ENCODE measurements at places on chromosomes 2 and 18.
A peak's percentile ranks its signal among the peaks of the same experiment; 100 is the strongest.

DNA sequence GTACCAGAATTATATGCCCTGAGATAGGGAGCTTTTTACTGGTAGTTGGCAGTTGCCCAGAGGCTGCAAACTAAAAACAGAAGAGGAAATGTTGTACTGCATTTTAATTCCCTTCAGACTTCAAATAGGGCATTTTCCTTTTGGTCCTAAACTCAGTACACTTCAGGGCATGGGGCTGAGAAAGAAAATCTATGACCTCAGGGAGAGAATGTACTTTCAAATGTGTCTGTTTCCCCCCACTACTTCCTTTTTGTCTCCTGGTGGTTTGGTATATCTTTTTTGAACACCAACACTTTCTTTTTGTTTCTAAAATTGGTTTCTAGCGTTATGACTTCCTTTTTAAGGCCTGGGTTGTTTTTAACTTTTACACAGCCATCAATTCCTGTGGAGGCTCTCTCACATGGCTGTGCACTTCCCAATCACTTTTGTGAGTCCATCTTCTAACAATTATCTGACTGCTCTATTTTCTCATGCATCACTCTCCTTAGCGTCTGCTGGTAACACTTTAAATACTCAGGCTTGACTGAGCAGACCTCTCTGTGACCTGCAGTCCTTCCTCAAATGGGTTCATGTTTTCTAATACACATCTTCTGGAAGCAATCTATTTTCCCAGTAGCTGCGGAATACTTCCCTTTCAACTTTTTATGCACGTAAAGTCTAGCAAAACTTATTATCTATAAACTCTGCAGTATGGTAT lies 596.0 kb downstream of the LRP1B start:
- no peak for DNase-seq

DNA sequence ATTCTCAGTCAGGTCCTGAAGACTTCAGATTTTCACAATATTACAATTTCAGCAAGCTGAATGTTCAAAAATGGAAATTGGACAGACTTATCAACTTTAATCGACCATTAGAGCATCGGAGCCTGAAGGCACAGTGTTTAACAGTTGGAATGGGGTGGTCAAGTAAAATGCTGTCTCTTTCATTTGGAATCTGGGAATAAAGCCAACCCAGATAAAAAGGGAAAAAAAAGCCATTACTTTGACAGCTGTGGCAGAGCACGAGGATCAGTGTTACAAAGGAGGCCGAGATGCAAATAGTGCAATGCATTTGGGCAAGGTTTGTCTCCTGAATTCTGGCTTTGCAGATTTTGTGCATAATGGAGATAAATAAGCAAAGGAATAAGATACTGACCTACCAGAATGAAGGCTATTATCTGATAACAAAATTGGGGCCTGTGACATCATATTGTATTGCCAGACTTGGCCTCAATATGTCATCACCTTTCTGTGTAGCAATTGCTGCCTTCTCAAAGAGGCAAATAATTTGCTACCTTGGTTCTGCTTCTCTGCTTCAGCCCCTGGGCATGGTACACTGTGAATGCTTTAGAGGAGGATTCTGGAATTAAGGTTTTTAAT lies 277.5 kb upstream of the KLHL29 start:
- DNase-seq: no peak

GRCh38 chr2:226746196-226746800 lies 53.3 kb downstream of the IRS1 start:
- no peak for DNase-seq

DNA sequence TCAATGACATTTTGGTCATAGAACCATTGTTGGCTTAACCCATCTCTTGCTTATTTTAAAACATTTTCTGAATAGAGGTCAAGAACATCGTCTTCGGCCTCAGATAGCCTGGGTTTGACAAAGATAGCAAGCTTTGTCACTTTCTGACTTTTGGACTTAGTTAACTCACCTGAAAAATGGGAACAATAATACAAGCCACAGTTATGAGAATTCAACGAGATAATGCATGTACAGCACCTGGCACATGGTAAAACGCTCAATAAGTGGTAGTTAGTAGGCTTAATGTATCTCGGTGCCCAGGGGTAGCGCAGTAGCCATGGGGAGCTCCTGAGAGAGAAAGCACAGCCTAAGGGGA lies 446 bp upstream of the COPS7B start:
- DNase-seq: no peak

GRCh38 chr2:74991977-74992376 lies 33.5 kb downstream of the POLE4 start:
- DNase-seq: no peak

GRCh38 chr2:161780881-161781280 lies 156.7 kb downstream of the SLC4A10 start:
- DNase-seq: no peak

DNA sequence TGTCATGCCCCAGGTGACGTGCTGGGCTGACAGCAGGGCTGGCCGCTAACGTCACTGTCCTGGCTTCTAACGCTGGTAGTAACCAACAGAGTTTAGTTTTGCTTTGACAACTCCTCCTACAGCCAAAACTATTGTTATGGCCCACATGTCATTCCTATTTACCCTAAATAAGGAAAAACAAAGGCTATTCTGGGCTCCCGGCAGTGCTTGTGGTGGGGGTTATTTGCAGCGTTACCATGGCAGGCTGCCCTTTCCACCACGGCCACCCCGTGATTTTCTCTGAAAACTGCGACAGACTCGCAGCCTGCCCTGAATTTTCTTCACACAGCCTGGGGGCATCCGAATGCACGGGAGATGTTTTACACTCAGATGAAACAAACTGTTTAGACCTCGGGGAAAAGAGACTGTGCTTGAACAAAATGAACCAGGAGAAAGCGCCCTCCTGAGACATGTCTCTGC lies 115.2 kb downstream of the FAM210A start:
- peak; percentile 68 for DNase-seq

- no peak for DNase-seq
These were observed 27.2 kb downstream of the EDAR start for GRCh38 chr2:108961796-108962195.

DNA sequence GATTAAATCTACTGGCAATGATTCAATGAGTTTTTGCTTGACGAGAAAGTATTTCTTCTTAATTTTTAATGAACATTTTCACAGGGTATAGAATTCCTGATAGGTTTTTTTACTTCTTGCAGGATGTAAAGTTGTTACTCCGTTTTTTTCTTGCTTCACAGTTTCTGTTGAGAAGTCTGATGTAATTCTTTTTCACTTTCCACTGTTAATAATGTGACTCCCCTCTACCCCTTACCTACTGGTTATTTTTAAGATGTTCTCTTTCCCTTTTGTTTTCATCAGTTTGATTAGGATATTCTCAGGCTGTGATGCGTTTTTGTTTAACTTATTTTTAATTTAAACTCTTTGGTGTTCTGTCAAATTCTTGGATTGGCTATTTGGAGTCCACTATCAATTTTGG lies 933.9 kb upstream of the PIK3C3 start:
- DNase-seq: no peak

GRCh38 chr2:113079131-113079530 lies 11.4 kb downstream of the IL1F10 start:
- no peak for DNase-seq

GRCh38 chr2:111198701-111199100 lies 78.0 kb downstream of the BCL2L11 start:
- no peak for DNase-seq

DNA sequence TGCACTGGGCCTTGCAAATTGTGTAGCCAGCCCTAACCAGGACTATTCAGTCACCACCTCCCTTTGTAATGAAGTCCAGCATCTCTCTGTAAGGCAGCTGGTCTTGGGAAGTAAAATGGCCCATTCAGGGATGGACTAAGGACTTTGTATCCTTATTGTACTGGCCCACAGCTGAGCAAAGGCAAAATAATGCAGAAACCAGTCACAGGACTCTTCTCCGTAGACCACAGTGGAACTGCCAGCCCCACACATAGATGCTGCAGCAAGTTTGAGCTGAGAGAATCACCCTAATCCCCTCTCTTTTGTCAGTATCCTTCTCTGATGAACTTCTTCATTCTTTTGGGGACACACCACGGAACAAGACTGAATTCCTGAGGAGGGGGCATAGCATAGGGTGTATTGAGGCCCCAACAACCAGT lies 73.6 kb upstream of the RTN4 start:
- no peak for DNase-seq

- no peak for DNase-seq
These were observed 32.9 kb downstream of the LOXHD1 start for GRCh38 chr18:46624127-46624526.

- no peak for DNase-seq
These were observed 97.7 kb downstream of the TMEM17 start for GRCh38 chr2:62408241-62408677.

DNA sequence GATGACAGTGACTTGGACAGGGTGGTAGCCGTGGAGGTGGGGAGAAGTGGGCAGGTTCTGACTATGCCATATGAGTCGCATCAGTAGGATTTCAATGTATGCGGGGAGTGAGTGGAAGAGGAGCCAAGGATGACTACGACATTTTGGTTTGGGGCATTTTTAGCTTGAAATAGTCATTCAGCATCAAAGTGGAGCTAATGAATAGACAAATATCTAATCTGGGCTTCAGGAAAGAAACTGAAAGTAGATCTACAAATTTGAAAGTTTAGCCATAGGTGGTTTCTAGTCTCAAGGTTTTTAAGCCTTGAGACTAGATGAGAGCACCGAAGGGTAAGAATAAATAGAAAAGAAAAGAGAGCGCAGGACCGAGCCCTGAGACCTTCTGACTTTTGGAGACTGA lies 58.3 kb downstream of the FEZ2 start:
- no peak for DNase-seq

DNA sequence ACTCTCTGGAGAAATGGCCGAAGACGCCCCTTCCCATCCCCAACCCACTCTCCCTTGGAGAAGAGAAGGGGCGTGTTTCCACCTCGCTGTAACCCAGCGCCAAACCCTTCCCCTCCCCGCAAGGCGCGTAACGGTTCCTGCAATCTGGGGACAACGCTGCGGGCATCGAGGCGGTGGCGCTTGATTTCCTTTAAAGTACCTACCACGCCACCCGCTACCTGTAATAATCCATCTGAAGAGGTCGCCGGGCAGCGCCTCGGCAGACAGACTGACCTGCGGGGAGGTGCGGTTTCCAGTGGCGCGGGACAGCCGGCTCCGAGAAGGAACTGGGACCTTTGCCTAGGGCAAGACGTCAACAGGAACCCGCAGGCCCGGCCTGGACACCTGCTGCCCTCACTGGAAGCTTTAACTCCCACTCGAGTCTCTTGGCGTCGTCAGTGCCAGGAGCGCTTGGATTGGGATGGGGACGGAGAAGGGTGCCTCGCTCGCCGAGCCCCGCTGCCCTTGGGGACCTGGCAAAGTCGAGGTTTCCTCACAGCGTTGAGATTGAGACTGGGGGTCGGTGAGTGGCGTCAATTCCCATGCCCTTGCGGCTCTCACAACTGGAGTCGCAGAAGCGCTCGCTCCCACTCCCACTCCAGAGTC lies at the start of gene CYP1B1:
TSS of gene CYP1B1 (minus strand) at position 645 of the 645 bp plus-strand sequence. CDS start 763 bp downstream, outside the sequence.
- DNase-seq: no peak

DNA sequence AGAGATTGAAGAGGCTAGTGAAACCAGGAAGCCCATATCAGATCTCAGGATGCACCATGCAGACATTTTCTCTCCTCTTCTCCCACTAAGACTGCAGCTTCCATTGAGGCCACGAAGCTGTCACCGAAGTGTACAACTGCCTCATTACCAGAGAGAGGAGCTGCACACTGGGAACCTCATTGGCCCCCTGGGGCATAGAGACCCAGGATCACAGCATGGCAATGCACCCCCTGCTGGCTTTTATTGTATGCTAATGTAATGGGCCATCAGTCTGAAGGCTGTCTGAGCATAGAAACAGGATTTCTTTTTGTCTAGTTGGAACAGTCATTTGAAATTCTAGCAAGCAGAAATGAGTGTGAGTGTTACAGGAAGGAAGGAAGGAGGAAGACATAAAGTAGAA lies 861.6 kb upstream of the CELF4 start:
- DNase-seq: no peak

DNA sequence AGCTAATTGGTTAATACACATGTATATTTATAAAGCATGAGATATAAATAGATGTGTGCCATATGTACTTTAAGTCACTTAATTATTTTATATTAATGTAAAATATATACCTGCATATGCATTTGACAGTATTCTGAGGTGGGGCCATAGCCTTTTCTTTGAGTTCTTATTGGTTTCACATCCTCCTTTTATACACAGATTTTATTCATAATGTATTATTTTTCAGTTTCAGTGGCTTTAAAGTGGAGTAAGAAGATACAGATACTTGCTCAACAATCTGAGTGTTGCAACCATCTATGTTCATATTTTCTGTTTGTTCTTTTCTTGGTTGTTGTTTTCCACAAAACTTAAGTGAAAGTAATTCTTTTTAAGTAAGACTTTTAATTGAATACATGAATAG lies 436.5 kb downstream of the RND3 start:
- no peak for DNase-seq

- no peak for DNase-seq
These were observed 296.7 kb upstream of the ATP5MC3 start for GRCh38 chr2:175478096-175478768.

- no peak for DNase-seq
These were observed 353.6 kb upstream of the FSIP2 start for GRCh38 chr2:185384822-185385560.

GRCh38 chr2:43724728-43725526 lies 48.7 kb upstream of the C1GALT1C1L start:
- no peak for DNase-seq

DNA sequence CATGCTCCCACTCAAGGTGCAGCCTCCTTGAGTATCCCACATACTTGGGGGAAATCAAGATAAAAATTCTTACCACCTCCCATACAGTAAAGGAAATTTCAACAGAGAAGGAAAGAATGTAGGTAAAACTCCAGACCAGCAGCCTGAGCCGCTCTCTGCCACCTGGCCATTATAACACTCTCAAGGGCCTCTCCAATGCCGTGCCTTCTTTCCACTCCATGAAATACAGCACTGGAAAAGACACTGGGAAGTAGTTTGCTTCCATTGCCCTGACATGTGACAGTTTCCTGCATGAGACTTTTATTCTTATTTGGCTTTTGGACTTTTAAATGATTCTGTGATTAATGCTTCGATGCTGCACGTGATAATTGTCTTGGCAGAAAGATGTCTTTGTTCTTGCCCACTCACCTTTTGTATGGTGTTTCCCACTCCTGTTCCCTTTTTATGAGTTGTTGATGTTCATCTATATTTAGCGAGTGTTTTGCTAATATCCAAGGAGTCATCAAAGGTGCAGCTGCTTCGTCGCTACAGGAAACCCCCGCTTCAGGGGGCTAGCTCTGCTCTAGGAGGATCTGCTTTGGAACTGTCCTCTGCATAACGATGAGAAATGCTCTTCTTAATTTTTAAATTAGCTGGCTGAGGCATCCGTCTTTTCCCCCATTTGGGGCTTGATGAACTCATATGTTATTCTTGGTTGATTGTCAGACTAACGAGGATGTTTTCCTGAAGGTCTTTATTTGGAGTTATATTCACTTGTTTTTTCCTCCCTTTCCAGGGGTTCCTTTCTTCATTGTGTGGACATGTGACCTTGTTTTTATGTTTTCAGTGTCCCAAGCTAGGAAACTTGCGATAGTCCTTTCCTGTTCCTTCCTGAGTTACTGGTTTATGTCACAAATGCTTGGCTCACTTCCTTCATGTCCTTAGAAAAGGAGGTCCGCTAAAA lies 179.4 kb downstream of the TXNL1 start:
- DNase-seq: peak; percentile 69

GRCh38 chr2:112627060-112628040 lies 18.4 kb upstream of the SLC20A1 start:
- DNase-seq: no peak

GRCh38 chr2:114518738-114519137 lies 76.3 kb downstream of the DPP10 start:
- DNase-seq: no peak
